Neural crest cell (in vitro differentiated cells): ENCODE measurements at places on chromosomes 5 and 9. TPM values are rescaled to one million over a fixed set of nuclear protein-coding genes. Genes with fewer than 3 reads are reported as not detected.

- no peak for DNase-seq
Measured at GRCh38 chr5:125276096-125276495, 529.7 kb upstream of the ZNF608 start.

- DNase-seq, result no peak
Measured at GRCh38 chr9:17528859-17529258, 50.0 kb upstream of the SH3GL2 start.

GRCh38 chr5:129094924-129095899 is 663 bp downstream of the ISOC1 start:
- DNase-seq, result peak; percentile 47

DNA sequence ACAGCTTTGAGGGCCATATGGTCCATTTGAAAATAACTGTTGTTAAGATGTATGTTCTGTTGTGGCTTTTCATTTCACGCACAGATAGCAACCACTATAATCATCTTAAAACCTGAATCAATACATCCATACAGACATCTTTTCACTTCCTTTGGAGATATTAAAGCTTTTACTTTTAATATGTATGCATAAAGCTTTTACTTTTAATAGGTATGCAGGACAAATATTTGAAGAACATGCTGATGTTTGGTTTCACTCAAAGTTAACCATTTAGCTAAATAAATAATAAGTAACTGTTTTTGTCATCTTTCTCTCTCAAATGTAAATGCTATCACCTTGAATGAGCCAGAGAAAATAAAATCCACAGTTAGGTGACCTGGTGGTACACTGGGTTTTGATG is 108.6 kb downstream of the OXCT1 start:
- no peak for DNase-seq

GRCh38 chr5:31133488-31133887 is 60.0 kb upstream of the CDH6 start:
- no peak for DNase-seq

DNA sequence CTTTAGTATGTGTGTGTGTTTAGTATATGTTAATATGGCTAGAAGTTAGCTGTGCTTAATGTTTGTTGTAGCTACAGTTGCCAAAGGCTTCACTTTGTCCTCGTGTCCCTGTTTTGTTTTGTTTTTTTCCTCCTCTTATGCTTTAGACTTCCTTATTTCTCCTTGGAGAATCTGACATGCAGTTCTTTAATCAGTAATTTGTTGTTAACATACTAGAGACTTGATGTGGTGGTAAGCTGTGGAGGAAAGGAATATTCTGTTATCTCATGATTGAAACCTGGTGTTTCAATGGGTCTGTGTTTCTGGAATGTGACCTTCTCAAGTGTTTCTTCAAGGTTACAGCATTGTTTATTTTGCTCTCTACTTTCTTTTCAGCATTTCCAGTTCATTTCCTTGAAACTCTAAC is 515.6 kb upstream of the ST8SIA4 start:
- DNase-seq, result no peak

DNA sequence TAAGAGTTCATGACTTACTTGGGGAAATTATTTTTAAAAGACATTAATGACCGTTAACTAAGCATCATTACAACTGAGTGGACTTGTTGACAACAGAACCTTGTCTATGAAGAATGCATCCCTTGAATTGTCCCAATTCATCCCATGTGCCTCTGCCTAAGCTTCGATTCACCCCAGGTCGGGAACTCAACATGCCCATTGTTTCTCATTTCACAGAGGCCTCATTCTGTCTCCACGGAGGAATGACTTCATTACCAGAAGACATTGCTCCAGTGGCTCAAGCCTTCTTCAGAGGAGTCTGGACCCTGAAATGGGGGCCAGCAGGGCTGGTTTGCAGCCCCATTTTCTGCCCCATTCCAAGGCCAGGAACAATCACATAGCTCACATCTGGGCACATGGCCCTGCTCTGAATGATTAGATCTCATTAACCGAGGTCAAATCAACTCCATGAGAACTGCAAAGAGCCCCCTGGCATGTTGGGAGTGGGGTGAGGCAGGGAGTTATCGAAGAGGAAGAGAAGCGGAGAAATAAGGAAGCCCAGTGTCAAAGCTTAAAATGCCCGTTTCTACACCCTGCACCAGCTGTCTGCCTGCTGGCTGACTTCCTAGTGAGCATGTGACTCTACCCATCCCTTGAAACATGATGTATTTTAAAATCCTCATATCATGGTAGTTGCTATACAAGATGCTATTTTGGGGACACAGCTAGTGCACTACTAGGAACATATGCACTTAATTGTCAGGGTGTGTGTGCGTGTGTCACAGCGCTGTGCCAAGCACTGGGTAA is 137.3 kb downstream of the LHFPL2 start:
- no peak for DNase-seq

DNA sequence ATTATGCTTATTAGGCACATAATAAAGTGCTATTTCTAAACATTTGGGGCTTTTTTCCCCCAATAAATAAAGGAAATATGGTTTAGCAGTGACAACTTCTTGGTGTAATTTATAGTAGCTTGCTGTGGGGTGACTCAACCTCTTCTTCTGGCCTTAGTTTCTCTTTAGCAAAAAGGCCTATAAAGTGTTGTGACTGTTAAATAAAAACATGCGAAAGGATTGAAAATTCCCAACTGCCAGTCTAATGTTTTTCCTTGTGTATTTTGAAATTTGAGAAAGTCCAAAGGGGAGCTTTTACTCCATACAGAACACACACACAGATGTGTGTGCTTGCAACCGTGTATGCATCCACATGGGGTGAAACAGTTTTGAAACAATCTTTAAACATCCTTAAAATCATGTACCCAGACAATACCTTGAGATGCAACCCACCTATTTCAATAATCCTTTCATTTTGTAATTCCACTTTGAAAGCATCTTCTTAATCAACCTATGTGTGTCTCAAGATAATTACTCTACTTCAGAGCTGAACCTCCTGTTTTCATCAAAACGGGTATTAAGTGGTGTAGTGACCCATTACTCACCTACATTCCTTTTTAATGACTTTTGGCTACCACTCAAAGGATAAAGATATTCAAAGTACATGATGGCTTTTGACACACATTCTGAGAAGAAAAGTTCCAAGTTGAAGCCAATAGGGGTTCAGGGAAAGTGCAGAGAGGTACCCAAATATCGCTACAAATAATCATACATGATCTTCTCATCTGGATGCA is 123.8 kb downstream of the DROSHA start:
- no peak for DNase-seq

GRCh38 chr9:130448035-130448624 is 3.4 kb downstream of the ASS1 start:
- DNase-seq, result no peak

- DNase-seq, result no peak
Measured at GRCh38 chr9:127417131-127418036, 6.8 kb upstream of the ZNF79 start.

- no peak for DNase-seq
Measured at GRCh38 chr5:131814990-131815389, 18.2 kb upstream of the FNIP1 start.

The TERT gene
- total RNA-seq, result 2.9 and 5.6 TPM in 2 replicates

The FAM163B gene
- total RNA-seq, result not detected in 2 replicates

The NTMT1 gene
- total RNA-seq, result 50.9 and 51.8 TPM in 2 replicates

The PTGER4 gene
- total RNA-seq, result not detected in 2 replicates

The ARAP3 gene
- 36.0 and 39.2 TPM in 2 replicates for total RNA-seq

The CCL21 gene
- total RNA-seq, result not detected in 2 replicates

The EPB41L4B gene
- 1.2 and 1.4 TPM in 2 replicates for total RNA-seq

The TRIM14 gene
- 10.2 and 11.2 TPM in 2 replicates for total RNA-seq
